ENCODE measurements at places on chromosomes 3 and 15. TPM values are rescaled to one million over a fixed set of nuclear protein-coding genes. Genes with fewer than 3 reads are reported as not detected.

- no peak for DNase-seq
These were observed 3.1 kb downstream of the MYO1E start for GRCh38 chr15:59369597-59369996.

Gene SCG5
- polyA plus RNA-seq, result 8.6 TPM

- DNase-seq, result no peak
These were observed 151.3 kb upstream of the SLITRK3 start for GRCh38 chr3:165347526-165347925.

DNA sequence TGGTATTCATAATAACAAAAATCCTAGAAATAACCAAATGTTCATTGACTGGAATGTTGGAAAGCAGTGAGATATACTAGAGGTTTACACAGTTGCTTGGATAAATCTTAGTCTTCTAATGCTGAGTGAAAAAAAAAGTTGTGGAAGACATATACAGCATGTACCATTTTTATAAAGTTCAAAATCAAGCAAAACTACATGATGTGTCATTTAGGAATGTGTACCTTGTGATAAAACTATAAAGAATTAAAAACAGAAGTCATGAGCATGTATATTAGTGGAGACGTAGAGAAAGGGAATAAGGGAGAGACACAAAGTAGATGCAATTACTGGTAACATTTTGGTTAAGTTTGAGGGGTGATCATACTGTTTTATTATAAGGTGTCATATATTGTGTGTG, 45.2 kb downstream of the FBXL2 start:
- no peak for DNase-seq

DNA sequence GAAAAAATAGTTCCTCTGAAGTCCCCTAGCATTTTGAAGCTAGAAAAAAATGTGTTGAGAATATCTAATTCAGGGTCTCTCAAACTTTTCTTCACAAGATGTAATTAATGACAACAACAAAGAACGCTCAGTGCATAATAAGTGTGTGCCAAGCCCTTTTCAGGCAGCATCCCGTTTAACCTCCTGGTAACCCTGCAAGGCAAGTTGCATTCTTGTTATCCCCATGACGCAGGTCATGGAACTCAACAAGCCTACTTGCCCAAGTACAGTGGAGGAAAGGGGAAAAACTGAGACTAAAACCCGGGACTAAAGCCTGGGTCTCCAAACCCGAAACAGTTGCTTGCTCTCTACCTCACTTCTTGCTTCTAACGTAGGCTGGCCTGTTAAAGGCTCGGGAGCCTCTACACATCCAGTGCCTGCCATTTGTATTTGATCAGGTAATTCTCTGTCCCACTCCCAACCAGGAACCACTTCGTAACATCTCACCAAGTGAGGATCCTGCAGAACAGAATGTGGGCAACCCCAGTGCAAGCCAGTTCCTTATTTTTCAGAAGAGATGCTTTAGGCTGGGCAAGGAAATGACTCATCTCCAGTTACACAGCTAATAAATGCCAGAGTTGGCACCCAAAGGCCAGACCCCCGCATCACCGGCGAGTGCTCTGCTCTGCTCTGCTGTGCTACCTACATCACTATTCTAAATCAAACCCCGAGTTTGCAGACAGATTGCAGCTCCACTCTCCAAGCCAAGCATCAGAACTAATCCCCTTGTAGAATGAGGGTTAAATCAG, 28.3 kb downstream of the LMCD1 start:
- no peak for DNase-seq

DNA sequence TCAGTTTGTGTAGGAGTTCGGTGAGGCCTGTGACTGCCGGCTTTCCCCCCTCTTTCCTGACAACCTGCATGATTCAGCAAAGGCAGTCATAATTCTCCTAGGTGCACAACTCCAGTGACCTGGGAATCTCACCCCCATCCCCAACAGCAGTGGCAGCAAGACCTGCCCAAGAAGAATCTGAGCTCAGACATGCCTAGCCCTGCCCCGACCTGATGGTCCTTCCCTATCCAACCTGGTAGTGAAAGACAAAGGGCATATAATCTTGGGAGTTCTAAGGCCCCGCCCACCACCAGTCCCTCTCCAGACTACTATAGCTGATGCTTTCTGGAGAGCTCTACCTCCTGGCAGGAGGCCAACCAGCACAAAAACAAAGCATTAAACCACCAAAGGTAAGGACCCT, 44.2 kb upstream of the ZBED2 start:
- no peak for DNase-seq

GRCh38 chr3:116211901-116212300, 233.4 kb downstream of the LSAMP start:
- DNase-seq, result no peak

GRCh38 chr3:18474202-18474601, 49.1 kb upstream of the SATB1 start:
- no peak for DNase-seq

Gene ADAMTS7
- polyA plus RNA-seq, result 17.4 TPM

- DNase-seq, result no peak
These were observed 763.4 kb upstream of the GRM7 start for GRCh38 chr3:6097556-6097955.

DNA sequence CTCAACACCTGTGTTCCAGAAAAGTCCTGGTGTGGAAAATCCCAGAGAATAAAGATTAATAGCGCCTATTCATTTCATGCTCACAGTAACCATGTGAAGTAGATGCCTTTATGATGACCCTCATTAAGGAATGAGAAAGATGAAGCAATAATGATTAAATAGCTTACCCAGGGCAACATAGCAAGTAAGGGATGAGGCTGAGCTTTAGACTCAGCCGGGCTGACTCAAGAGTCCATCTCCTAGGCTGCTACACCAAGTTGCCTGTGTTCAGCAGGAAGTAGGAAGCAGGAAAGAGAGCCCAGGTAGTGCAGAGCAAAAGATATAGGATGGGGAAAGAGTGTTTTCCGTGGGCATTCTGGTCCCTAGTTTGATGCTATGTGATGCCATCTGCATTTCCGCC, 256.5 kb downstream of the CHL1 start:
- DNase-seq, result no peak
